ENCODE measurements at places on chromosomes 3 and 15.

GRCh38 chr15:85306946-85307686, 73.3 kb upstream of the AKAP13 start:
- DNase-seq = no peak

GRCh38 chr15:46322753-46323152, 687.9 kb downstream of the SQOR start:
- no peak for DNase-seq

- DNase-seq = no peak
Measured at GRCh38 chr3:64187065-64187959, 38.0 kb downstream of the PRICKLE2 start.

DNA sequence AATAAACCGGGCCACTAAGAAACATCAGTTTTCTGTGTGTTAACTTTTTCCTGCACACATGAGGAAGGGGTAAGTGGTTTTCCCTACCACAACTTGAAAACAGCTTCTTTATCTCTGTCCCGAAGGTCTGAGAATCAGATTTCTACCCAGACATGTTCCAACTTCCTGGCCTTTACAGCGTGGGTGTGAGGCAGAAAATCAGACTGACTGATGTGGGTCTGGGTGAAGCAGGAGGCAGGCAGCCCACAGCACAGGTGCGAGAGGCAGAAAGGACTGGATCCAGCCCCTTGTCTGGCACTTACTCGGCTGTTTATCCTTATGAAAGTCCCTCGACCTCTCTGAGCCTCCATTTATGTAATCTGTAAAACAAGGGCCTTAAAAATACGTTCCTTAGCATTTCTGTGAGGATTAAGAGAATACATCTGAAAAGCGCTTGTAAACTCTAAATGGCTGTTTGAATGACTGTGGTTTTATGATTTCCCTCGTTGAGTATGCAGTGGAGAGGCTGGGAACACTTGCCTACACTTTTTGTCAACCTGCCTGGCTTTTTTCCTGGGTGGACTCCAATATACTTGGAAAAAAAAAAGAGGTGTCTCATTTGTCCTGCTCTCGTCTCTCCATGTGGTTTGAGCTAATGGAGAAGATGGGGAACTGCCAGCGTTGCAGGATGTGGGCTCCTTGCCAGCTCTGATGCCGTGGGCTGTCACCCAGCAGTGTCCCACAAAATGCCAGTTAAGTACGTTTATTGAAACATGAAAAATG, 3.1 kb downstream of the AGBL1 start:
- no peak for DNase-seq

DNA sequence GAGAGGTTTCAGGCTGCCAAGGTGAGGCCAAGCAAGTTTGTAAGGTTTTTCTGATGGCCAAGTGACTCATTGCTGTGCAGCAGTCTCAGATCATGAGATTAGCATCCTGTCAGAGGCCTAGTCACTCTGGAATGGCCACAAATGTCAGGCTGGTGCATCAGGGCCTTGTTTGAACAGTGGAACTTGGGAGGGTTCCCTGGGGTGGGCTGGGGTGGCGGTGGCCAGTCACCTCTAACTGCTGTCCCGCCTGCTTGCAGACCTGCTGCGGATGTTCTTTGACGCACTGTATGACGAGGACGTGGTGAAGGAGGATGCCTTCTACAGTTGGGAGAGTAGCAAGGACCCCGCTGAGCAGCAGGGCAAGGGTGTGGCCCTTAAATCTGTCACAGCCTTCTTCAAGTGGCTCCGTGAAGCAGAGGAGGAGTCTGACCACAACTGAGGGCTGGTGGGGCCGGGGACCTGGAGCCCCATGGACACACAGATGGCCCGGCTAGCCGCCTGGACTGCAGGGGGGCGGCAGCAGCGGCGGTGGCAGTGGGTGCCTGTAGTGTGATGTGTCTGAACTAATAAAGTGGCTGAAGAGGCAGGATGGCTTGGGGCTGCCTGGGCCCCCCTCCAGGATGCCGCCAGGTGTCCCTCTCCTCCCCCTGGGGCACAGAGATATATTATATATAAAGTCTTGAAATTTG, 2.8 kb upstream of the FAM131A start:
- no peak for DNase-seq

DNA sequence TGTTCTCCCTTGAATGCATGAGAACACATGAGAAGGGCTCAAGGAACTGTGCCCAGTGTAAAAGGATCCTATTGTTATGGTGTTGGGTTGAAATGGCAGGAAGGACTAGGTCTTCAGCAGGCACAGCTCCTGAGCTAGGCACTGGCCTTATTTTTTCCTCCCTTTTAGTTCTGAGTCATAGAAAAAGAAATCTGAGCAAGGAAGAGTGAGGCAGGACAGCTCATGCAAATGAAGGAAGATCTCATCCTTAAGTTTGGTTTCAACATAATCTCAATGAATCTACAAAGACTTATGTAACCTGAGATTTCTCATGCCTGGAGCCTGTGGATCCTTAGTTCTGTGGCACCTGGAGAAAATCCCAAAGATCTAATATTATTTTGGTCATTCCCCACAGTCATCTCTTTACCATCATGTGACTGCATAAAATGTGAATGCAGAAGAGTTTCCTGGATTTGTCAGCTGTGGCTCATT, 188.6 kb upstream of the TBL1XR1 start:
- no peak for DNase-seq

DNA sequence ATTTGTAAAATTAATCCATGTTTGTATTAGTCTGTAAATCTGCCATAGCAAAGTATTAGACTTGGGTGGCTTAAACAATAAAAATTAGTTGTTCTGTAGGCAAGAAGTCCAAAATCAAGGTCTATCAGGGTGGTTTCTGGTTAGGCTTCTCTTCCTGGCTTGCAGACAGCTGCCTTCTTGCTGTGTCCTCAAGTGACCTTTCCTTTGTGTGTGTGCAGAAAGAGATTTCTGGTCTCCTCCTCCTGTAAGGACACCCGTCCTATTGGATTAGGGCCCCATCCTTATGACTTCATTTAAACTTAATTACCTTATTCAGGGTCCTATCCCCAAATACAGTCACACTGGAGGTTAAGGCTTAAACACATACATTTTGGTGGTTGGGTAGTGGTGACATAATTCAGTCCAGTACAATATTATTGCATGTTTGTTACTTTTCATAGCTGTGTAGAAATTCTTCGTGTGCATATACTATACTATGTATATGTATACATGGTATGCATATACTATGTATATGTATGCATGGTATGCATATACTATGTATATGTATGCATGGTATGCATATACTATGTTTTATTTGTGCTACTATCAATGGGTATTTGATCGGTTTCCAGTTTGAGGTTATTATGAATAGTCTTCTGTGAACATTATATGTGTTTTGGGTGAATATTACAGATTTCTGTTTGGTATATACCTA, 57.9 kb upstream of the RNU6-1 start:
- no peak for DNase-seq

DNA sequence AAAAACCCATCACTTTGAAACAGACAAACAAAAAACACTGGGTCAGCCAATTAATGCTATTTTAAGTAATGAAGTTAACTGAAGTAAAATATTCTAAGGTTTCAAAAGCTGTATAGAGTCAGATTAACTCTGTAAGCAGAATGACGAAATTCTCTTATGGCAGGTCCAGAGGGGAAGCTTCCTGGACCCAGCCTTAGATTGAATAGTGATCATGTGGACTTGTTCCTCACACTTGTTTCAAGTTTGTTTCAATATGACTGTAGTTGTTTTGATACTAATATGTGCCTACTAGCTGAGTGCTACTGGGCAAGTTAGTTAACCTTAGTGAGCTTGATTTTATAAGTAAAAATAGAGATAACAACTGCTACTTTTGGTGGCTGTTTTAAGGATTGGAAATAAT, 32.6 kb downstream of the PLS1 start:
- DNase-seq = no peak

GRCh38 chr3:197354568-197355001, 56.2 kb upstream of the DLG1 start:
- no peak for DNase-seq

- DNase-seq = no peak
Measured at GRCh38 chr3:119652306-119653033, 7.9 kb downstream of the POPDC2 start.

DNA sequence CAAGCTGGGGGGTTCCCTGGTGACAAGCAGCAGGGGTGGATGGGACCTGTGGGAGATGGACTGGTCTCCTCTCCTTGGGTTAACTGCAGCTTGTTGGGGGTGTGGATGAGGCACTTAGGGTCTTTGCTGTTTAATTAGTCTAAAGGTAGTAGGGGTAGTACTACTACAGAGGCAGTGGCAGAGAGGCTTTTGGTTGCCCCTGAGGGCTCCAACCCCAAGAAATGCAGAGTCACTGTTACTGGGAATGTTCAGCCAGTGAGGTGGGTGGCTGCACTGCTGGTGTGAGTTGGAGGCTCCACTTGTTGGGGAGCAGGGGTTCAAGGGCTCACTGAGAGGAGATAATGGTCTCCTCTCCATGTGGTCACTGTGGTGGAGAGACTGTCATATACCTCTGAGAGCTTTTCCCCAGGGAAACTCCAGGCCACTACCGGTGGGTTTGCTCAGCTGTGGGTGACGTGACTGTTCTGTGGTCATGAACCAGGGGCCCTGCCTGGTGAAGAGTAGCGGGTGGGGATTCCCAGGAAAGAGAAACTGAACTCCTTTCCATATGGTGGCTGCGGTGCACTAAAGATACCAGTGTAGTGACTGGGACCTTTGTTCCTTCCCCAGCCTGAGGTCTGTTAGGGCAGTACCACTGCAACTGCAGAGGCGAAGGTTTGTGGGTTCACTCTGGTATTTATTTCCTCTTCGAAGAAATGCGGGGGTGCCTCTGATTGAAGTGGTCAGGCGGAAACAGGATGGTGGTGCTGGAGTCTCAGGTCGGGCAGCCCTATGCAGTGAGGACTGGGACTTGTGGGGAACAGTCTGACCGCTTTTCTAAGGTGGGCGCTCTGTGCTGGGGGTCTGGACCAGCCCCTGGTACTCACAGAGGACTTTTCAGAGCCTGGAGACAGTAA, 68.9 kb upstream of the TNFSF10 start:
- no peak for DNase-seq

DNA sequence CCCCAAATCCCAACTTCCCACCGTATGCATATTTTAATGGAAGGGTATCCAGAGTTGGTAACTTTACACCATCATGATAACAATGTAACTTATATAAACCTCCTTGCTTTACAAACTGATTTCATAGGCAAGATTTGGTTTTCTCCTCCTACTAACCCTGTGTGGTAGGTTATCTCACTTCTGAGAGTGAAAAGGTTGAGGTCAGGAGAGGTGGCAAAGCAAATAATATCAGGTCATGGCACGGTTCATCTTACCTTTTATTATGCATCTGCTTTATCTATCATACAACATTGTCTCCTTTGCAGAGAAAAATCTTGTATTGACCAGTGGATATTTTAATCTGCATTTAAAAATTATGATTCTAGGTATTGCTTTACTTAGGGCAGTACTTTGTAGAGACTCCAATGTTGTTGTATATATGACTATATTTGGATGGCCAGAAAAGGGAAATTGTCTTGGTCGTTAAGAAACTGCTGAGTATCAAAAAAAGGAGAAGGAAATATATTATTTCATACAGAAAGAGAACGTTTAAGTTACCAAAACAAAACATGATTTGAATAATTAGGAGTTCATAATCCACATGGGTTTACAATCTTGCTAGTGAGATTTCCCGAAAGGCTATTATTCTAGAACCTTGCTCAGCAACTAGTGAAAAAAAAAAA, 30.4 kb downstream of the NFKBIZ start:
- DNase-seq = no peak

DNA sequence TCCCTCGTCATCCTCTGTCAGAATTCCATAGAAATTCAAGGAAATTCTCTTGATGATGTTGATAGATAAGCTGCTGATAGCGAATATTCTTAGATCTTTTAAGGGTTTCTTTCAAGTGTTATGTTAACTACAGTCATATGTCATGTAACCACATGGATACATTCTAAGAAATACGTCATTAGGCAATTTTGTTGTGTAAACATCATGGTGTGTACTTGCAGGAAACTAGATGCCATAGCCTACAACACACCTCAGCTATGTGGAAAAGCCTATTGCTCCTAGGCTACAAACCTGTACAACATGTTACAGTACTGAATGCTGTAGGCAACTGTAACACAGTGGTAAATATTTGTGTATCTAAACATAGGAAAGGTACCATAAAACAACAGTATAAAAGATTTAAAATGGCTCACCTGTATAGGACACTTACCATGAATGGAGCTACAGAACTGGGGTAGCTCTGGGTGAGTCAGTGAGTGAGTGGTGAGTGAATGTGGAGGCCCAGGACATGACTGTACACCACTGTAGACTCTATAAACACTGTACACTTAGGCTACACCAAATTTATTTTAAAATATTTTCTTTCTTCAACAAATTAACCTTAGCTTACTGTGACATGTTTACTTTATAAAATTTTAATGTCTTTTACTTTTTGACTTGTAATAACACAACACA, 34.6 kb downstream of the GLDN start:
- no peak for DNase-seq

- DNase-seq = no peak
Measured at GRCh38 chr3:123480428-123480827, 31.5 kb upstream of the ADCY5 start.

GRCh38 chr3:36744763-36745162, 19.6 kb downstream of the DCLK3 start:
- no peak for DNase-seq

- DNase-seq = no peak
Measured at GRCh38 chr3:17386432-17386831, 356.0 kb downstream of the TBC1D5 start.

DNA sequence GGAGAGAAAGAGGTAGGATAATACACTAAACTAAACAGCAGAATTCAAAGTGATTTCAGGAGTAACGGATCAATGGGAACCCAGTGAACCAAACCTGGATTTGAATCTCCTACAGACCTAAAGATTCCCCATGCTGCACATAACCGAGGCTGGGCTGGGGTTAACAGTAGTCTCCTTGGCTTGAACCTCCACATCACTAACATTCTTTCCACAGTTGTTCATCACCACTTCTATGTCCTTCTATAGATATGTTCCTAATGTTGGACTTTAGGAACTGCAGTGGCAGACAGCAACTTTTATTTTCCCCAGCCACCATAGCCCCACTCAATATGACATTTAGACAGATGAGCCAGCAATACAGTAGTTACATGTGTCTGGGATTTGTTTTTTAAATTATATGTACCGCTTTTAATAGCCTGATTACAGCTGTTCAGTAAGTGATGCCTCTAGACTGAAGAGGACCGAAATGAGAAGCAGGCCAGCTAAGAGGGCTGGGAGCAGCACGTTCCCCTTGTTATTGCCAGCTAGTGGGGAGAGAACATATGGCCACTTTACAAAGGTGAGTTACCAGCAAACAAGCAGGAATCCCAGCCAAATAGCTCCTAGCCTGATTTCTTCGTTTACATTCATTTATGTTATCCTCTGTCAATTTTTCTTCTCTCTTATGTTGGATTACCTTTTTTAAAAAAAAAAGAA, 472.6 kb upstream of the CDIN1 start:
- no peak for DNase-seq

- DNase-seq = no peak
Measured at GRCh38 chr3:100682854-100683760, 26.2 kb upstream of the TFG start.

DNA sequence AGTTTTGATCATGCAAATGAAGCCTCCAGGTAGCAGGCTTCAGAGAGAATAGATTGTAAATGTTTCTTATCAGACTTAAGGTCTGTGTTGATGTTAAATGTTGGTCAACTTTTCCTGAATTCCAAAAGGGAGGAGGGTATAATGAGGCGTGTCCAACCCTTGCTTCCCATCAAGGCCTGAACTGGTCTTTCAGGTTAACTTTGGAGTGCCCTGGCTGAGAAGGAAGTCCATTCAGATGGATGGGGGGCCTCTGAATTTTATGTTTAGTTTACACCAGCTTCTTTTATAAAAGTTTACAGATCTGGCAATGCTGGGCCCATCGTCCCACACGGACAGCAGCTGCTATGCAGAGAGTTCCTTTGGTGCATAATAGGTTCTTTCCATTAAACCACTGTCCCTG, 8.9 kb downstream of the CCDC13 start:
- no peak for DNase-seq

Measured in NCI-H510A (cell line).